ENCODE measurements at places on chromosomes 4 and X. TPM values are rescaled to one million over a fixed set of nuclear protein-coding genes. Genes with fewer than 3 reads are reported as not detected.

GRCh38 chr4:151000747-151001429, 14.2 kb downstream of the LRBA start:
- DNase-seq, result no peak

DNA sequence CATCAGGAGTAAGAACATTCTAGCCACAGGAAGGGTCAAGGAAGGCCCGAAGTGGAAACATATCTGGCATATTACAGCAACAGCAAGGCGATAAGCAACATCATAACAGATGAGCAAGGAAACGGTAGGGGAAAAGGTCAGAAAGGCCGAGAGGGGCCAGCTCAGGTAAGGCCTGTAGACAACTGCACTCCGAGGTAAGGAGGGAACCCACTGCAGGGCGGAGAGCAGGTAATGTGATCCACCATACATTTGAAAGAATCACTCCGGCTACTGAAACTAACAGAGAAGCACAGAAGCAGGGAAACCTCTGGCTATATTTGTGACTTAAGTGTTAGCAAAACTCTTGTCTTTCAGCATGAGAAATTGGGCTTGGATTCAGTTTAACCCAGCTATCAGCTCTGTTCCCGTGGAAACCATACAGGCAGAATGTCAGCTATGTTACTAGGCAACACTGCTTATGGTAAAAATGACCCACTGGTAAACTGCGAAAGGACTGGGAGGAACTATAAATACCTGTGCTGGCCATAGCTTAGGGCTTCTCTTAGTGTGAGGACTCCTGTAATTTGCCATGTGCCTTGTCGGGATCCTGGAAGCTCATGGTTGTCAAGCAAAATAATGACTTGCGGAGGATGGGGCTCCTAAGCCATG, 31.0 kb downstream of the FRYL start:
- no peak for DNase-seq

DNA sequence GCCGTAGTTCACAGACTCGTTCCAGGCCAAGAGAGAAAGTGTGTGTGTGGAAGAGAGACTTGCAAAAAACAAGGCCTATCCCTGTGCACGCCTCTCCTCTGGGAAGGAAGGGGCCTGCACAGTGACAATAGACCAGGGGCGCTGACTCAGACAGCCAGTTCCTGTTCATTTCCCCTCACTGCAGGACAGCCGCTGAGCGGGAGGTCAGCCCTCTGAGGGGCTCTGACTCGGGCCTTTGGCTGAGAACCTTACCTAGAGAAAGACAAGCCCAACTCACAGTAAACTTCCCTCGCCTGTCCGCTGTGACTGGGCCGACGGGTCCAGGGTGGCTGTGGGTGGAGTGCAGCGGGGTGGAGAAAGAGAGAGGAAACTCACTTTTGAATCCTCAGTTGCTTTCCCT, 52.1 kb downstream of the RTL5 start:
- no peak for DNase-seq

DNA sequence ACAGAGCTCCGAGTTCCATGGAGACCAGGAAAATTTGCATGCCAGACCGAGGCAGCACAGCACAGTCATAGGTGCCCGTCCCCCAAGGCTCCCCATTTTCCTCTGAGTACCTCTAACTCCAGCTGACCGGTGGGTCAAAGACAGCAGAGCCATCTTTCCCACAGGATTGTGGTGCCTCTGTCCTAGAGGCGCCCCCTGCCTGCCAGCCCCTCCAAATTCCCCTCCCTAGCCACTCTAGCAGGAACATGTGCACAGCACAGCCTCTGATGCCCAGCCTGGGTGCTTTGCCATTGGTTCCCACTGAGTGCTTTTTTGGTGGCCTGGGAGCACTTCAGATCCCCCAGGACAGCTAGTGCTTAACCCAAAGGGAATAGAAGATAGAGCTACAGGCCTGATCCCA, 368.5 kb upstream of the PABPC5 start:
- no peak for DNase-seq

DNA sequence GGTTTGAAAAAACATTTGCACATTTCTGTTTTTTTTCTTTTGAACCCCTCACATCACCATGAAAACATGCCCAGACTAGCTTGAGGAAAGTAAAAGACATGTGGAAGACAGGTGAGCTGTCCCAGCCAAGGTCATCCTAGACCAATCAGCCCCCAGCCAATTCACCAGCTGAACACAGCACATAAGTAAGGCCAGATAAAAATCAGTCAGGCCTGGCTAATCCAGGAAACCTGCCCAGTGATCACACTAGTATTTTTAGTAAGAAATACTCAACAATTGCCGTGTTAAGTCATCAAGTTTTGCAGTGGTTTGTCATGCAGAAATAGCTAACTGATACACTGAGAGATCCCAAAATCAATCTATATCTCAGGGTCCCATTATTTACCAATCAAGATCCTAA, 4.4 kb upstream of the SMR3A start:
- no peak for DNase-seq

GRCh38 chr4:81449015-81449414, 22.7 kb downstream of the RASGEF1B start:
- DNase-seq, result no peak

GRCh38 chr4:123412700-123413512, 16.3 kb downstream of the SPRY1 start:
- DNase-seq, result no peak

- DNase-seq, result no peak
These were observed 82.1 kb downstream of the PPP3CA start for GRCh38 chr4:101264993-101265815.

- DNase-seq, result no peak
These were observed 11.7 kb upstream of the MSANTD1 start for GRCh38 chr4:3237266-3237665.

GRCh38 chr4:14871676-14872430, 130.4 kb upstream of the CPEB2 start:
- DNase-seq, result no peak

- DNase-seq, result no peak
These were observed 33.0 kb downstream of the CISD2 start for GRCh38 chr4:102901804-102902203.

- DNase-seq, result no peak
These were observed 102.0 kb downstream of the TAB3 start for GRCh38 chrX:30787012-30787411.

- peak; percentile 65 for DNase-seq
These were observed 2.4 kb downstream of the LONRF3 start for GRCh38 chrX:118976599-118977340.

DNA sequence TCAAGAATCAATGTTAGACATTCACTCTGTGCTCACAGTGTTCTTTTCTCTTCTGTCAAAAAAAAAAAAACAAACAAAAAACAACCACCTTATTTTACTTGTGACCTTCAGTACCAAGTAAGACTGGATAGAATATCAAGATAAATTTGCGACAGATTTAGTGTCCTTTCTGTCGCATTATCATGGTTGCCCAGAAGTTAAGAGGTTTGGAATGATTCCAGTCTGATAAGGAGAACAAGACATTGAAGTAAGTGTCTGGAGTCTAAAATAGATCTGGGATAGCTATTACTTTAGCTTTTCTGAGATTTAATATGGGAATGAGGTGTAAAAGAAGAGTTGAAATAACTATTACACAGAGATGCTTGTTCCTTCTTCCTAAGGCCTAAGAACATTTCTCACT, 31.7 kb downstream of the SNCA start:
- no peak for DNase-seq

- no peak for DNase-seq
These were observed 125.1 kb downstream of the FGF16 start for GRCh38 chrX:77572322-77572721.

DNA sequence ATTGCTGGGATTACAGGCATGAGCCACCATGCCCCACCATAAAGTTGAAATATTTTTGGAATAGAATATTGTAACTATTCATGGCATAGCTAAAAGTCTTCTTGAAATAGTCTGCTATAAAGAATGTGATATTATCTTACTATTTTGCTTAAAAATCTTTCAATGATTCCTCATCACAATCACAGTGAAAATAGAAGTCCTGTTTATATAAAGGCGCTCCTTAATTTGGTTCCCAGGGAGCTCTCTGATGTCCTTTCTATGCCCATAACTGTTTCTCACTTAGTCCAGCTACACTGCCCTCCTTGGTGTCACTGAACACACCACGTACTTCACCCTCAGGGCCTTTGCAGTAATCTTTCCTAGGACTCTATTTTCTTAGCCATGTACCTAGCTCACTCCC, 331.7 kb upstream of the GIMD1 start:
- no peak for DNase-seq

GRCh38 chrX:9376111-9376510, 88.7 kb upstream of the TBL1X start:
- no peak for DNase-seq

GRCh38 chr4:137345597-137345996, 186.7 kb downstream of the PCDH18 start:
- no peak for DNase-seq

DNA sequence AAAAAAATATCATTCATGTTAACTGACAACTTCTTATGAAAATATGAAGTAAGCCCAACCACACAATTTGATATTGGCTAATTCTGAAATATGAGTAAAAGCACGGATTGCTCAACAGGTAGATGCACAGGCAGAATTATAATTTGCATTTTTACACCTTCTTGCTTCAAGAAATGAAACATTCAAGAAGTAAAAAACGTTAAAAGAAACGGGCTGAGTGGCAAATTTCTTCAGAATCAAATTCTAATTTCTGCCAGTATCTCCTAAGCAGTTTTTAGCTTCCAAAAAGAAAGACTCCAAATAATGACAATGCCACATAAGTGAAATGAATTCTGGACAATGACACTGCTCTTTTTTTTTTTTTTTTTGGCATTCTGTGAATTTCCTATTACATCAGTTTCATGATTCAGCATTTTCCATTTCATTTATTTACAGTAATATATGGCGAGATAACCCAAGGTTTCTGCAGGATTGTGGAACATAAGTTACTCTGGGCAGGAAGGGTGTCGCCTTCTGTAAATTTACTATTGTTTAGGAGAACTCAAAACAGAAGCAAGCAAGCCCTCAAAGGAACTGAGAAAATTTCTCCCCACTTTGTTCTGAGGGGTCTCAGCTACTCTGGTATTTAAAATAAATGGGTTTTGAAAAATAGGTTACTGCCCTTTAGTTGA, 1.4 kb downstream of the SEL1L3 start:
- DNase-seq, result no peak

DNA sequence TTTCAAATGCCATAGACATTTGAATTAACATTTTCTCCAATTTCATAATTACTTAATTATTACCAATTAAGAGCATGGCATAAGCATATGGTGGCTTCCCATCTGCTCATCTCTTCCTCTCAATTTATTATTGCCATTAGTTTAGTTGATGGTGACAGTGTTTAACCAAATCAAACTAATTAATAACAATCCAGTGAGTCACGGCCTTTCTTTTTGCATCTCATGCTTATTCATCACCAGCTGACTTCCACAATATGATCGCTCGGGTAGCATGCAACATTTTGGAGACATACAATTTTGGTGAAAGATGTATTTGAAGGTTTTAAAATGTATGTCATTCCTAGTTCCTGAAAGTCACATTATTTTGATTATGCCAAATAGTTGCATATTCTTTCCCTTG, 172.8 kb upstream of the TACR3 start:
- no peak for DNase-seq

DNA sequence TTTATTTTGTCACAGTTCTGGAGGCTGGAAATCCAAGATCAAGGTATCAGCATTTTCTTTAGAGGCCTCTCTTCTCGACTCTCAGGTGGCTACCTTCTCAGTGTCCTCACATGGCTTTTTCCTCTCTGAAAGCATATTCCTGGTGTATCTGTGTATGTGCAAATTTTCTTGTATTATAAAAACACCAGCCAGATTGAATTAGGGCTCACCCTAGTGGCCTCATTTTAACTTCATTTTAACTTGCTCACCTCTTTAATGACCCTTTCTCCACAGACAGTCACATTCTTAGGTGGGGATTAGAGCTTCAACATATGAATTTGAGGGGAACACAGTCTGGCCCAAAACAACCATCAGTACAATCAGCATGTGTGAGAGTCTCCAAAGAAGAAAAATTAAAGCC, 542.4 kb upstream of the FAM241A start:
- no peak for DNase-seq

DNA sequence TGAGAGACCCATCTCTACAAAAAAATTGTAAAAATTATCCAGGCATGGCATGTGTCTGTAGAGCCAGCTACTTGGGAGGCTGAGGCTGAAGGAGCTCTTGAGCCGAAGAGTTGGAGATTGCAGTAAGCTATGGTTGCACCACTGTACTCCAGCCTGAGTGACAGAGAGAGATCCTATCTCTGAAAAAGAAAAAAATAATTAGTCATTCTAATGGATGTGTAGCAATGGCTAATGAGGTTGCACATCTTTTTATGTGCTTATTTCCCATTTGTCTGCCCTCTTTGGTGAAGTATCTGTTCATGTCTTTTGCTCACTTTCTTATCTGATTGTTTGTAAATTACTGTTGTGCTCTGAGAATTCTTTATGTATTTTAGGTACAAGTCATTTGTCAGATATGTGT, 19.0 kb upstream of the MAML3 start:
- DNase-seq, result no peak

DNA sequence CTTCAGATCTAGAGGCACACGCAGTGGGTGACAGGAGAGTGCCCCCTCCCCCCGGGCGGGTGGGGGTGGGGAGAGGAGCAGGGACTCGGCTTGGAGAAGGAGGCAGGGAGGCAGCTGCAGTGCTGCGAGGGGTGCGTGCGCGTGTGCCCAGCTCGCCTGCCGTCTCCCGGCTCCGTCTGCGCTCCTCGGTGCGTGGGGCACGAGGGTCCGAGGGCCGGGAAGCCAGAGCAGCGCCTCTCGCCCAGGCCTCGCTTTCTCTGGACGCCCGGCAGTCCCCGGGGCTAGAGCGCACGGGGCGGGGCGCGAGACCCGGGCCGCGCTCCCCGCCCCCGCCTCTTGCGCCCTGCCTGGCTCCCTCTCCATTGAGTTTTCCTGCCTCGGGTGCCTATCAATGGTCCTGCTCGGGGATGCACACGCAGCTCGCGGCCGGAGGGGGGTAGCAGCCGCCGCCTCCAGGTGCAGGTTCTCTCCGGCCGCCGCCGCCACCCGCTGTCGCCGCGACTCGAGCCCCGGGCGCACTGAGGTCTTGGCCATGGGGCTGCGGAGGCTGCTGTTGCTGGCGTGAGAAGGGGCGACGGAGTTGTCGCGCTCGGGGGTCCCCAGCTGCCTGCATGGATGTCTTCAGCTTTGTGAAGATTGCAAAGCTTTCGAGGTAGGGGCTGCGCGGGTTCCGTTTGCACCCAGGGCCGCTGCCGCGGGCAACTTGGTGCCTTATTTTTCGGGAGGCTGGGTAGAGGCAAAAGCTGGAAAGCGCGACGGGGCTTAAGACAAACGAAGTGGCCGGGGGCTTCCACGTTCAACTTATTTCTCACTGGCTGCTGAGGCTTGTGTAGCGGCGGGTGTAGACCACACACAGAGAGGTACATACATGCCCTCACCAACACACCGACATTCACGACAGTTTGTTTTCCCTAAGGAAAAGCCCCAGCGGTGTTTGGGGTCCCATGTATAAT, at the start of gene FRMPD4:
FRMPD4 (plus strand) TSS at position 113 of the 953 bp plus-strand sequence; CDS start at position 612, 499 bp downstream.
- DNase-seq, result no peak

- no peak for DNase-seq
These were observed 47.2 kb downstream of the GYG2 start for GRCh38 chrX:2875798-2876399.

- no peak for DNase-seq
These were observed 78.4 kb downstream of the GRID2 start for GRCh38 chr4:92382128-92382527.

The F8A3 gene
- 4.2 TPM for total RNA-seq

The HEPH gene
- total RNA-seq, result not detected

The NAP1L3 gene
- 0.64 TPM for total RNA-seq

The EIF2S3 gene
- 194 TPM for total RNA-seq
